ENCODE measurements at places on chromosomes 16 and 17. TPM values are rescaled to one million over a fixed set of nuclear protein-coding genes. Genes with fewer than 3 reads are reported as not detected.

- DNase-seq: peak; percentile 28
Observed at GRCh38 chr16:5615868-5616642, 518.5 kb upstream of the EEF2KMT start.

DNA sequence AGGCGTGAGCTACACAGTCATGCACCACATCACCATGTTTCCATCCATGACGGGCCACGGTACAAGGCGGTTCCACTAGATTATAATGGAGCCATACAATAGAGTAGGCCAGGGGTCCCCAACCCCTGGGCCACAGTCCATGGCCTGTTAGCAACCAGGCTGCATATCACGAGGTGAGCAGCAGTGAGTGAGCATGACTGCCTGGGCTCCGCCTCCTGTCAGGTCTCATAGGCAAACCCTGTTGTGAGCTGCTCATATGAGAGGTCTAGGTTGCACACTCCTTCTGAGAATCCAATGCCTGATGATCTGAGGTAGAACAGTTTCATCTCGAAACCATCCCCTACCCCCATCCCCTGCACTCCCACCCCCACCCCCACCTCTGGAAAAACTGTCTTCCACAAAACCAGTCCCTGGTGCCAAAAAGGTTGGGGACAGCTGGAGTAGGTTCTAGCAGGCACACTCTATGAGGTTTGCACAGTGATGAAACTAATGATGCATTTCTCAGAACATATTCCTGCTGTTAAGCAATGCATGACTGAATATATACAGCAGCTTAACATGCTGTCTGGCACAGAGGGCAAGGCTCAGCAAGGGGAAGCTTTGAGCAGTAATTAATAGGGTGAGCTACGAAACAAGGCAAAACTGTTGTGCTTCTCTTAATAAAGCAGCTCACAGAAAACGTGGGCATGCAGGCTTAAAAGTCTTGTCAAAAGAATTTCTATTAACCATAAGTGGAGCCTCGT, 108.0 kb downstream of the VPS53 start:
- DNase-seq: no peak

DNA sequence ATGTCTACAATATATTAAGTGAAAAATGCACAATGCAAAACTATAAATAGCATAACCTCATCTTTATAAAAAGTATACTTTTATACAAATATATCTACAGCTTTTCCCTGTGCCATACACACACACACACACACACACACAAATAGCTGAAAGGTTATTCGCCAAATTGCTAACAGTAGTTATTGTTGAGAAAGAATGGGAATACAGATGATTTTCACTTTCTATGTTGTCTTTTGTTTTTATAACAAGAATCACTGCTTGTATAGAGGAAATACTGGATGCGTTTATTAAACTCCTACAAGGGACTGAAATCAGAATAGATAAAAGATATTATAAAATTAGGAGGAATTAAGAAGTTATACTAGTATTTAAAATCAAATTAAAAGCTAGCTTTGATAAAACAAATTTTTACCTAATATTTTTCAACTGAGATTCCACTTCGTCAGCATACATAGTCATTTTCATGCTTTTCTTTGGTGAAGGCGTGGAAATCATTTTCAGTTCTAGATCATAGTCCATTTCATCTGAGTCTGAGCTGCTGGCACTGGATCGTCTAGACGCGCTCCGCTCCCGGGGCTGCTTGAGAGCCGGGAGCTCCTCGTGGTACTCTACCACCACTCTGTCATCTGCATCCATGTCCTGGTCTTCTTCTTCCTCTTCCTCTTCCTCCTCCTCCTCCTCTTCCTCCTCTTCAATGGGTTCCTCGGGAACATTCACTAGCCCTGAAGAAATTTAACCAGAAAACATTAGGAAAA, 17.0 kb upstream of the ITGAE start:
- DNase-seq: no peak

DNA sequence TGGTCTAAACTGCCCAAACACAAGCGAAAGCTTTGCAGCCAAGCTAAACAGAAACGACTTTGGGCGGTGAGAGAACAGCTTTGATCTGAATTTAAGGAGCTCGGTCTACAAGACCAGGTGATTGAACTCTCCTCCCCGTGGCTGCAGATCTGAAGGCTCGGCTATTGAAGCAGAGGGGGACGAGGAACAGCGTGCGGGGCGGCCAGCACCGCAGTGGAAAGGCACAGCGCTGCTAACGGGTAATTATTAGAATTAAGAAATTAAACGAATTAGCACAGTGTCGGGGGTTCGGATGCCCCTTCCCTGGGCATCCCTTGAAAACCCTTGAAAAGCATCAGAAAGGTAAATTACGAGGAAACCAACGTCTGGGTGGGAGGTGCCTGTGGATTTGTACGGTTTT, 431 bp downstream of the TEKT3 start:
- DNase-seq: no peak

DNA sequence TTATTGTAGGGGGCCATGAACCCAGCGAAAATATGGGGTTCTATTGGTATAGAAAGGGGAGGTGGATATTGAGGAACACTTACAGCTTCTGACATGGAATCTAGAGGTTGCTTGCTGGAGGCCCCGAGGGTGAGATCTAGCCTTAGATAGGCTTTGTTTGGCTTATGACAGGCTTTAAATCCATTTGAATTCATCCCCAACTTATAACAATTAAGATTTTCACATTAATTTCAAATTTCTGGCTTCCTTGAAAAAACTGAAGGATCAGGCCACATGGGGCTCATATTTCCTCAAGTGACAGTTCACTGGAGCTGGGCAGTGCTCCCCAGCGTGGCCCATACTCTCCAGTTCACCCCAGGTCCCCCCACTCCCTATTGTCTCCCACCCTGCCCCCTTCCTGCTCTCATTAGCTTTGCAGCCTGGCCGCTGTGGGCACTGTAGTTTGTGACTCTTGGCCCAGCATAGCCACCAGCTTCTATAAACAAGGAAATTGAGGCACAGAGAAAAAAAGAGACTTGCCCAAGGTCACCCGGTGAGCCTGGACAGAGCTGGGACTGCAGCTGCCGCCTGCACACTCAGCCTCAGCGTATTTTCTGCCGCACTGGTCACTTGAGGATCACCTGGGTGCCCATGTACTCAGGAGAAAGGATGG, 19.8 kb upstream of the ADGRG1 start:
- DNase-seq: no peak

DNA sequence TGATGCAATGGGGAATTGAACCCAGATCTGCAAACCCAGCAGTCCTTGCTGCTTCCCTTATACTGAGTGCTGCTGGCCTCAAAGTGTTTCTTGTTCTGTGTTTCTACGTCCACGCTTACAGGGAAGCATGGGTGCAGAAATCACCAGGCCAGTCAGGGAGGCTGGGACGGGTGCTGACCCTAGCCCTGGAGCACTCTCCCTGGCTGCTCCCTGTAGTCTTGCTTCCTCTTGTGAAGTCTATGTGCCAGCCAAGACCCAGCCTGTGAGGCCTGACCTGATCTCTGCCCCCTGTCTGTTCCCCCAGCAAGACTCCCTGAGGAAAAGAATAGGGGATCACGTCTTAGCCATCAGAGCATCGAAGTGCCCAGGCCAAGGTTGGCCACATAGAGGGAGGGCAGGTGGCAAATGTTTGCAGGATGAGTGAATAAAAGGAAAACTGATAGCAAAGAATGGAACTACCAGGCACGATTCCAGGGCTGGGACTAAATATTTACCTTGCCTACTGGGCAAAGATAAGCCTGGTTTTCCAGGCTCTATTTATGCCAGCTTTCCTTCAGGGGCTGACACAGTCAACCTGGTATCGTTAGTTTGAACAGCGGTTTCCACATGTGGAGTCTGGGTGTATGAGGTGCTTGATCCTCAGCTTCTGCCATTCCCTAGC, 41.2 kb upstream of the RHOT1 start:
- no peak for DNase-seq

GRCh38 chr16:14308368-14308723, 237.2 kb downstream of the MRTFB start:
- DNase-seq: no peak

GRCh38 chr16:75234856-75235696, 16.3 kb downstream of the CTRB1 start:
- DNase-seq: no peak

GRCh38 chr17:64126918-64127317, 3.0 kb downstream of the ERN1 start:
- DNase-seq: no peak

DNA sequence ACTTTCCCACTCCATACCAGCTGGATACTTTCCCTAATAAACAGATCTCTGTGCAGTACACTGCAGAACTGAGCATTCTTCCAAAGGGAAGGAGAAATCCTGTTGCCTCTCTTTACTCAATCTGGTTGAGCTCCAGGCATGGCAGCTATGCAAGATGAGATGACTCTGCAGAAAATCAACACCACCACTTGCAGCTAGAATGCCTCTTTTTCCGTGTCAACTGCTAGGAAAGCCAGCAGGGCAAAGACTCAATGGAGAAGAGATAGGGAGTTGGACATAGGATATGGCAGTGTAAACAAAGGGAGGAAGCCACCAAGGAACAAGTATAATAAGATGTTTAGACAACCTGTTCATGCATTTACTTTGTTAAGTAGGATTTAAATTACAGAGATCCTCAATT, 40.4 kb upstream of the CORO6 start:
- DNase-seq: peak; percentile 48

- no peak for DNase-seq
Observed at GRCh38 chr17:78995761-78996451, 13.7 kb downstream of the CANT1 start.

DNA sequence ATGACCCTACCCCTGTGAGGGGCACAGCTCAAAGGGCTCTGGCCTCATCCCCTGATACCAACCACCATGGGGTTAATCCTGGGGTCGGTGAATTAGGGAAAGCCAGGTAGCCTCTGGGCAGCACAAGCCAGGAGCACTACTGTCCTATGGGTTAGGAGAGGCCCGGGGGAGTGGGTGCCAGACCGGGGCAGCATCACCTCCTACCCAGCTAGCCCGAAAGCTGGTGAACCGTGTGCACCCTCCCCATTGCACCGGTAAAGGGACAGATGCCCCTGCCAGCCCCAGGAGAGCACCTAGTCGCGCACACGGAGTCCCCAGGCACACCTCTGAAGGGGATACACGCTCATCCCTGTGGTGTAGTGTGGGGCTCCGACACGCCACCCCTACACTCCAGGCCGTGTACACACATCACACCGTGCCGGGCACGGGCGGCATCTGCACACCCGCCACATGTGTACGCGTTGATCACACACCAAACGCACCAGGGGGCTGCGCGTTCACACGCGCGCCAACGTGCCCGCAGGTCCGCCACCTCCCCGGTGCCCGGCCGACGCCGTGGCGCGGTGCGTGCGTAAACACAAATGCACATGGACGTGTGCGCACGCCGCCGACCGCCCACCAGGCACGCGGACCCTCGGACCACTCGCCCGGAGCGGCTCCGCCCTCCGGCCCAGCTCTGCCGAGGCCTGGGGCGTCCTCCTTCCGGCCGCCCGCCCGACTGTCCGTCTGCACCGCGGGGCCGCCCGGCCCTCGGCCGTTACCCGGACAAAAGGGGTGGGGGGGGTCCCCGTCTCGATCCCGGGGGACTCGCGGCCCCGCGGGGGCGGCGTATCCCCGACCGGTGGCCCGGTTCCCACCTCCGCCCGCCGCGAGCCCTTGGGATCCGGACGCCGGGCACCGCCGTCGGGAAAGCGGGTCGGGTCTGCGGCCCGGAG, 785 bp downstream of the UBALD1 start:
- no peak for DNase-seq

GRCh38 chr17:45130681-45131615, 1.4 kb downstream of the PLCD3 start:
- DNase-seq: no peak

- no peak for DNase-seq
Observed at GRCh38 chr17:79624718-79625478, 14.0 kb upstream of the RBFOX3 start.

DNA sequence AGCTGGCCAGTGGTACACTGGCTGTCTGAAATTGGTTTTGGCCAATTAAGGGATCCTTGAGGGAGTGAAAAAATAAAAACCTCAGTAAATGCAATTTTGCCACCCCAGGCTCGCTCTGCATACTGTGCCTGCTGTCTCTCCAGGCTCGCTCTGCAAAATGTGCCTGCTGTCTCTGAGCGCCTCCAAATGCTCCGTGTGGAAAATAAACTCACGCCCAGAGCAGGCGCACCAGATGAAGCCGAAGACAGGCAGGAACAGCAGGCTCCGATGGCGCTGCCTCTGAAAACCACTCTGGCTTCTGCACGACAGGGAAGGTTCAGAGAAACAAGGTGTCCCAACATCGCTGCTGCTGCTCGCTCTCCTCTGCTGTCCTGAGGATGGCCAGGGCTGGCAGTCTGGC, 29.1 kb downstream of the SNN start:
- DNase-seq: no peak

DNA sequence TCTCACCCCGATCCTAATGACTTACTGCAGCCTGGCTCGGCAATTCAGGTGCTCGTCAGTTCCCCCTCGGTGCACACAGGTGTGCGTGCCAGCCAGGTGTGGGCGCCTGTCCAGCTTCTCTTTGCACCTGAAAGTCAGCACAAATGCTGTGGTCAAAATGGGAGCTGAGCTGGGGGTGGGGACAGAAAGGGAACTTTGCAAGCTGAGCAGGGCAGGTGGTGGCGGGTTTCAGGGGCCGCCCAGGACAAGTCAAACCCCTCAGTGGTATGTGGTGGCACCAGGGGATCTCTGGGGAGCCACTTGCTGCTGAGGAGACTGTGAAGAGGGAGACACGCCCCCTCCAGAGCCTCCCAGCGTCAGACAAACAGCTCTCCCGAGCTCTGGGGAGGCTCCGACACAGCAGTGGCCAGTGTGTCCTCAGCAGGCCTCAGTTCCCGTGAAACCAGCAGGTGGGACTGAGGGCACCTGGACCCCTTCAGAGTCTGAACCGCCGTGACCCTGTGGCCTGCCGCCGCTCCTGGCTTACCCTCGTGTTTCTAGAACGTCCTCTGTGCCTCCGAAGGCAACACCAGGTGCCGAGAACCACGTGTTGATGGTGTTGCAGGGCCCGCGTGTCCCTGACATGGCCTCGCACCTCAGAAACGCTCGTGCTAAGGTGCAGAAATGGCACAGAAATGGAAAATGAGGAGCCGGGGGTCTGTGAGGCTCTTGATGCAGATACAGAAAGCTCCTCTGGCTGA, 233.5 kb upstream of the TNRC6C start:
- DNase-seq: no peak

DNA sequence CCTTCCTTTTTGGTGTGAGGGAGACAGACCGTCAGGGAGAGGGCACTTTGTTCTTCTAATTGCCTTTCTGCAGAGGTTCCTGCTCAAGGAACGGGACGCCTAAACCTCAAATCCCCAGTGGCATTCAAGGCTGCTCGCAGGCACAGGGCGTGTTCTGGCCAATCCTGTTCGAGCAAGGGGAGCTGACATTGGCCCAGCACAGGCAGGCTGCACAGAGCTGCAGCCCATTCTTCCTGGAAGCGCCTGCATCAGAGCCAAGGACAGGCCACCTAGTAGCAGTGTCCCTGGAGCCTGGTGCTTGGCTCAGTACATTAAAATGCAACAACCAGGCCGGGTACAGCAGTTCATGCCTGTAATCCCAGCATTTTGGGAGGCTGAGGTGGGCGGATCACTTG, 72.2 kb upstream of the CREBBP start:
- DNase-seq: peak; percentile 50

GRCh38 chr16:79347277-79347676, 253.3 kb downstream of the MAF start:
- DNase-seq: no peak

- DNase-seq: no peak
Observed at GRCh38 chr17:19702217-19702641, 14.2 kb downstream of the SLC47A2 start.

The KRTAP4-5 gene
- total RNA-seq: not detected

The OGFOD1 gene
- 77.7 TPM for total RNA-seq

The TBC1D3G gene
- total RNA-seq: not detected

The TBC1D28 gene
- not detected for total RNA-seq

The SLC22A31 gene
- total RNA-seq: not detected

The TMEM98 gene
- total RNA-seq: 40.1 TPM

The RASD1 gene
- not detected for total RNA-seq

The C17orf78 gene
- total RNA-seq: not detected

The PAM16 gene
- 46.7 TPM for total RNA-seq

The RDM1 gene
- total RNA-seq: 1.1 TPM

The FBXW10 gene
- not detected for total RNA-seq
